Fibroblast of the aortic adventitia (primary cell): ENCODE measurements at places on chromosomes 1 and 21. TPM values are rescaled to one million over a fixed set of nuclear protein-coding genes. Genes with fewer than 3 reads are reported as not detected.
A peak's percentile ranks its signal among the peaks of the same experiment; 100 is the strongest.

GRCh38 chr21:16264319-16264718 lies 534.5 kb downstream of the USP25 start:
- DNase-seq, result peak; percentile 53

GRCh38 chr1:230518511-230518910 lies 92.4 kb upstream of the PGBD5 start:
- no peak for DNase-seq

DNA sequence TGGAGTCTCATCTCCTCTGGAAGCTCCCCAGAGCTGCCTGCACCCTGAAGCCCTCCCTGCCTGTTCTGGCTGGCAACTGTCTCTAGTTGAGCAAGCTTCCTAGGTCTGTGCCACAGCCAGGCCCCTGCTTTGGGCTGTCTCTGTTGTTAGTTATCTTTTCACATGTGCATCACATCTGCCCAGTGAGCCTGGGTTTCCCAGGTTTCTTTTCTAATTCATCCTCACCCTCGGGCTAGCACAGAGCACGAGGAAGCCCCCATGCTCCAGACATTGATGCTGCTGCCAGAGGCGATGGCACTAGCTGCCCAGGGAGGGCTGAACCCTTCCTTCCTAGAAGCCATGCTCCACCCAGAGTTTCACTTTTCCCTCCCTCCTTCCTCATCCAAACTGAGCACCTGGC lies 27.2 kb downstream of the RASSF5 start:
- no peak for DNase-seq

GRCh38 chr1:234499119-234499942 lies 20.4 kb upstream of the TARBP1 start:
- peak; percentile 93 for DNase-seq

DNA sequence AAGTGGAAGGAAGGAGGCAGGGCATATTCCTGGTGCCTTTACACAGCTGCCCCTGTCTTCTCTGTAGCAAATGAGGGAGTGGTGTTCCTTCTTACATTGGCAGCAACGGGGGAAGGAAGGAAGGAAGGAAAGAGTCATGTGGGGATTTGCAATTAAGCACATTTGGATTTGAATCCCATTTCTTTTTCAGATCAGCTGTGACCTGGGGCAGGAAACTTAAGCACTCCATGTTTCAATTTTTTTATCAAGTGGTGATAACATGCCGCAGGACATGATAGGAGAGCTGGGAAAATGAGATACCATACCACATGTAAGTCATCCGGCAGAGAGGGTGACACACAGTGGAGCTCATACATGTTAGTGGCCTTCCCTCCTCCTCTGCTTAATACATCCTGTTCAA lies 186.8 kb downstream of the APP start:
- DNase-seq, result peak; percentile 24

- DNase-seq, result no peak
Observed at GRCh38 chr1:230891413-230891812, 23.1 kb upstream of the C1orf198 start.

DNA sequence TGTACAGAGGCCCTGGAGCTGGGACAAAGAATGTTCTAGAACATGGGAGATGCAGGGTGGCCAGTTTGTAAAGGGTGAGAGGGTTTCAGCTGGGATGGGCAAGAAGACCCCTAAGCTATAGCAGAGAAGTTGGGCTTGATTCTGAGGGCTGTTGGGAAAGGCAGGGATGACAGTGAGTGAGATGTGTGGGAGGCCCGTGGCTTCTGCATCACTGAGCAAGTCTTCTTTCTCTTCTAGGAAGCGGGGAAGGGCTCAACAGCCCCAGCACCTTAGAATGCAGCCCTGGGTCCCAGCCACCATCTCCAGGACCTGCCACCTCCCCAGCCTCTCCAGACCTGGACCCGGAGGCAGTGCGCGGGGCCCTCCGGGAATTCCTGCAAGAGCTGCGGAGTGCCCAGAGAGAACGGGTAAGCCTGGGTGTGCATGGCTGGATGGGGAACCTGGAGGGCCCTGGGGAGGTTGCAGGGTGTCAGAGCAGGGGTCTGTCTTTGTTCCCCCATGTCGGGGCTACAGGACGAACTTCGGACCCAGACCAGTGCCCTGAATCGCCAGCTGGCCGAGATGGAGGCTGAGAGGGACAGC lies 14.8 kb downstream of the MFAP2 start:
- DNase-seq, result no peak

DNA sequence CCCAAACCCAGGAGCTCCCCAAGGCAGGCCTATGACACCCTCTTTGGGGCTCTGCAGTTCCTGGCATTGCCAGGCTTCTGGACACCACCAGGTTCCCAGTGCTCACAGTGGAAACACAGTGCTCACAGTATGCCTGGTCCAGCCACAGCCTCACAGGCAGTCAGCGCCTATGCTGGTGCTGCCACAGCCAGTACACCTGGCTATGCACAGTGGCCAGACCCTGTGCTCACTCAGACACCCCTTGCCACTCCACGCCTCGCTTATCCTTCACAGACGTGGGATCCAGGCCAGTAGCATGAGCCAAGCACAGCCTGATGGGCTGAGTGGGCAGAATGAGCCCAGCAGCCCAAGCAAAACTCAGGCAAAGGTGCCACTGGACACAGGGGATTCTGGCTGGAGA lies 579.2 kb upstream of the ADGRL2 start:
- DNase-seq, result no peak

GRCh38 chr1:70034403-70034802 lies 171.0 kb downstream of the LRRC40 start:
- peak; percentile 53 for DNase-seq

DNA sequence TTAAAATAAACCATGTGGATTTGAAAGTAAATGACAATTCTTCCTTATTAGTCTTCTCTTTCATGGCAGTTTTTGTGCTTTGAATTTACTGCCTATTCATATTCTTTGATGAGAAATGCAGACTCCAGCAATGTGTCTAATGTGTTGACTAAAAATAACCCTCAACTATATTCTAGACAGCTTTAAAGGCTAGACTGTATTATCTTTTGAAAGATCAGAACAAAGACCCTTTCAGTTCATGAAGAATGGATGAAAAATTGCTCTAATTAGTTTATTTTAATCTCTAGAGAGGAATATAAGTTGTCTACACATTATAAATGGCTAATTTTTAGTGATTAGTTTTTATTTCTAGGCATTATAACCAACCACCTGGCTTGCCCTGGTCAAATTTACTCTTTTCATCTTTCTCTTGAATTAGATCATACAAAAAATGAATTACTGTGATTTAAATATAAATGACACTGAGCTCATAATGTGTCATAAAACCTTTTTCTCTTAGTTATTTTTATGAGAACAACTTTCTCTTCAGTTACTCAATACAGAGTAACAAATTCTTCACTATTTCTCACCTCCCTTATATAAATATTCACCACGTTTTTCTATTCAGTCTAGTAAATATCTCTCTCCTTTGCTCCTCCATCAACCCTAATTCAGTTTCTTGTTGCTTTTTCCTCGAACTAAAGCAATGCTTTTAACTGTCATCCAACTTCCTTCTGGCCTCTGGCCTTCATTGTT lies 428.5 kb upstream of the TMPRSS15 start:
- no peak for DNase-seq

DNA sequence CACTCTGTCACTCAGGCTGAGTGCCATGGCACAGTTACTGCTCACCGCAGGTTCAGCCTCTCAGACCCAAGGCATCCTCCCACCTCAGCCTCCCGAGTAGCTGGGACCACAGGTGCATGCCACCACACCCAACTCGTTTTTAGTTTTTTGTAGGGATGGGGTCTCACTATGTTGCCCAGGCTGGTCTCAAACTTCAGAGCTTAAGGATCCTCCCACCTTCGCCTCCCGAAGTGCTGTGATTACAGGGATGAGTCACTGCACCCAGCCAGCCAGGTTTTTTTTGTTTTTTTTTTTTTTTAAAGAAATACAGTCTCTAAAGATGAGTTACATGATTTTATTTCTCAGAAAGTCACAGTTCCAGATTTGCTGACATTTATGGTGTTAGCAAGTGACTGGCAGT lies 29.0 kb downstream of the BACE2 start:
- DNase-seq, result peak; percentile 54

GRCh38 chr1:41340655-41341364 lies 20.4 kb upstream of the FOXO6 start:
- DNase-seq, result no peak

DNA sequence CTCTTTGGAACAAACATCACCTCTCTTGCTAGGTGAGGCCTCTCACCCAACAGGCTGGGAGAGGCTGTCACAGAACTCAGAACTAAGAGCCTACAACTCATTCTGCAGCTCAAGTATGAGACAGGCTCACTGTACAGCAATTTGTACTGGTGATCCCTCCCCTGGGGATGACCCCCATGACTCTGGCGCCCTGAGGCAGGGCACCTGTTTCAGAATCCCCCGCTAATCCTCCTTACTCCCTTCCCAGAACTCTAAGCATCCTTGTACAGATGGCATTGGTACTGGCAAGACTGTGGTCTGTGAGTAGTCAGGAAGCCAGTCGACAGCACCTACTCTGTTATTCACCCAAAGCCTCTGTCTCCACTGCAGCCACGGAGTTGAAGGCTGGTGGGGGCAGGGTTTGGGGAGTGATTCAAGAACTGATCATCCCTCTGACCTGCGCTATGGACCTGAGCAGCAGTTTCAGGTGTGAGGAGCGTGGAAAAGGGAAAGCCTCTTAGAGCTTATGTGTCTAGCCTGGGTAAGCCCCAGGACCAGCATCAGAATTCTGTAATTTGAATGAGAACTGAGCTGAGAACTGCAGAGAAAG lies 655.5 kb downstream of the KIF26B start:
- no peak for DNase-seq

CAMSAP2 gene
- 53.8 and 57.5 TPM in 2 replicates for total RNA-seq

OR2T33 gene
- not detected in 2 replicates for total RNA-seq

FCRL4 gene
- total RNA-seq, result not detected in 2 replicates

HSD11B1 gene
- 6.3 and 33.3 TPM in 2 replicates for total RNA-seq

OTUD3 gene
- total RNA-seq, result 5.8 and 7.0 TPM in 2 replicates

FCRL6 gene
- total RNA-seq, result not detected in 2 replicates

FAM43B gene
- total RNA-seq, result 0.90 TPM in 1 of 2 replicates, not detected in the other

PTPN7 gene
- total RNA-seq, result not detected in 2 replicates

RNU1-1 gene
- under 0.01 and 2,882 TPM in 2 replicates for total RNA-seq

ELAPOR1 gene
- 0.16 and 0.45 TPM in 2 replicates for total RNA-seq

SLC26A9 gene
- not detected in 2 replicates for total RNA-seq

PEAR1 gene
- 4.8 and 10.8 TPM in 2 replicates for total RNA-seq
